NCI-H1092 treated with DMSO at 0.1 percent for 48 hours (cell line): ENCODE measurements at places on chromosomes 6 and 20.

- DNase-seq: peak; percentile 89
Observed at GRCh38 chr6:26250698-26251044, 114.3 kb upstream of the BTN3A2 start.

DNA sequence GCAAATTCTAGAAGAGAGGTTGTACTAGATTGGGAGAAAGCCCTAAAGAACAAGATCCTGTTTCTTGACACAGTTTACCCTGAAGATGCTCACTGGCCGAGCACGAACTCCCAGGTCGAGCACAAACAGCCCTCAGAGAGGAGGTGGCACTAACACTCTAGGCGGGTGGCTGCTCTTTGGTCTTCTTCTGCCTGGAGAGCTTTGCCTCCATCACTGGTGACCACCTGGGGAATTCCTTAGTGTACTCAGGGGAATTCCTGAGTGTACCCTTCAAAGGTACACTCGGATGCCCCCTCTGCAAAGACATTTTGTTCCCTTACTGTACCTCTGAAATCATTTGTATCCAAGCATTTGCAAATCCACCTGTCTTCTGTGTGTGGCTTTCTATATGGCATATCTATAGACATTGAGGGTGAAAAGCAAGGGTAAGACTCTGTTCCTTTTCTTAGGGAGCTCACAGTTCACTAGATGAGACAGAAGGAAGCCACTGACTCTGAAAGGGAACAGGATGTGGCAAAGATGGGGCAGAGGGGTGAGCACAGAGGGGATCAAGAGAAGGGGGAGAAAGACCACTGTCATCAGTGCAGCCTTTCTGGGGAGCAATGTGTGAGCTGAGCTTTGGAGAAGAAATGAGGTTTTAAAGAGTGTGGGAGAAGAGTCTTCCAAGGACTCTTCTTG lies 169.8 kb upstream of the PROKR2 start:
- DNase-seq: no peak

- no peak for DNase-seq
Observed at GRCh38 chr6:21984561-21984960, 312.3 kb downstream of the PRL start.

DNA sequence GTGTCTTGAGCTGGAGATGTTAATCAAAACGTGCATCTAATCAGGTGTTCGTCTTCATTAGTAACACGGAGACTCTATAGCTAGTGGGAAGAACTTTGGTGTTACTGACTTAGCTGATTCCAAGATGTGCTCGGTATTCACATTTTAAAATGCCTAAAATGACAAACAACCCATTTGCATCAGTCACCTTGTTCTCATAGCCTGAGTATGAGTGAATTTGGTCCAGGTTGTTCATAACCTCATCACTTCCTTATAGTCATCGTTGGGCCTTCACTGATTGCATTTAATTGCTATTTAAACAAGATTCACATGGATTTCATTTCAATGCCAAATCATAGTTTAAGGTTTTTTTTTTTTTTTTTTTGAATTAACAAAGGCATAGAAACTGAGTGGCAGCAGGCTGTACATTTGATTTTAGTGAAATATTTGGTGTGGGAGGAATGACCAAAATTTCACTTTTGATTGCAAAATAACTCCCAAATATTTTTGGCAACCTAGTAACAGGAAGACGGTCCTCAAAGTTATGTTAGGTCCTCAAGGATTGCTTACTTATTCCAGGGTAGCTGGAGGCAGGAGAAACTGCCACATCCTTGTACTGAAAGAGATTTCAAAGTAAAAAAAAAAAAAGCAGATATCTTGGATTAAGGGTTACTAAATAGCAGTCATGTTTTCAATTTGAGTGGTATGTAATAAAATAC lies 104.7 kb downstream of the JARID2 start:
- no peak for DNase-seq

GRCh38 chr20:60239956-60240355 lies 281.7 kb downstream of the CDH26 start:
- no peak for DNase-seq

GRCh38 chr6:122787721-122788120 lies 1.3 kb upstream of the SMPDL3A start:
- no peak for DNase-seq

- no peak for DNase-seq
Observed at GRCh38 chr6:12522347-12522746, 194.2 kb upstream of the PHACTR1 start.

DNA sequence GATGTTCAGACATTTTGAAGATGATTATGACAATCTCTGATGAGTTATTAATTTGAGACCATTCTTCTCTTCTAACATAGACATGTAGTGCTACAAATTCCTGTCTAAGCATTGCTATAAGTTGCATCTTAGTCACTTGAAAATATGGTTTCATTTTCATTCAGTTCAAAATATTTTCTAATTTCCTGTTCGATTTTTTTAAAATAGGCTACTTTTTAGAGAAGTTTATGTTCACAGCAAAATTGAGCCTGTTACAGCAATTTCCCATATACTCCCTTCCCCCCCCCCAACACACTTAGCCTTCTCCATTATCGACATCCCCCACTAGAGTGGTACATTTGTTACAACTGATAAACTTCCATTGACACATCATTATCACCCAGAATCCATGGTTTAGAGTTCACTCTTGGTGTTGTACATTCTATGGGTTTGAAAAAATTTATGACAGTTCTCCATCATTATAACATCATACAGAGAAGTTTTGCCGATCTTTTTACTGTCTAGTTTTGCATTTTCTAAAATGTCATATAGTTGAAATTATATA lies 31.2 kb downstream of the PLAGL1 start:
- DNase-seq: no peak

- no peak for DNase-seq
Observed at GRCh38 chr6:108959972-108960582, 111.9 kb downstream of the ARMC2 start.

GRCh38 chr6:32971581-32972352 lies 3.4 kb downstream of the BRD2 start:
- DNase-seq: peak; percentile 97

DNA sequence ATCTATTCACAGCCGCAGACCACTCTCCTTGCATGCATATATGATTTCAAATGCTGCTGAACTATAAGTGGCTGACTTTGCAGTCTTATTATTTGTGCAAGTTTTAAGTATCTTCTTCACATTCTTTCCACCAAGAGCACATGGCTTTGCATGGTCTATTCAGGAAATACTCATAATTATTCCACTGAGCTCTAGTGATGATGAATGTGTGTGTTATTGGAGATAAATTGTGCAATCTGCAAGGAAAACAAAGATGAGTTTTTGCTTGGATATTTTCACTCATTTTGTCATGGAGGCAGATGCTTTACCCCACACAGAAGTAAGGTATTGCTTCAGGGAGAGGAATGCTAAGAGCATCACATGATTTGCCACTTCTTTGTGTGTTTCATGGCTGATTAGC lies 764.6 kb downstream of the TBC1D32 start:
- DNase-seq: no peak

DNA sequence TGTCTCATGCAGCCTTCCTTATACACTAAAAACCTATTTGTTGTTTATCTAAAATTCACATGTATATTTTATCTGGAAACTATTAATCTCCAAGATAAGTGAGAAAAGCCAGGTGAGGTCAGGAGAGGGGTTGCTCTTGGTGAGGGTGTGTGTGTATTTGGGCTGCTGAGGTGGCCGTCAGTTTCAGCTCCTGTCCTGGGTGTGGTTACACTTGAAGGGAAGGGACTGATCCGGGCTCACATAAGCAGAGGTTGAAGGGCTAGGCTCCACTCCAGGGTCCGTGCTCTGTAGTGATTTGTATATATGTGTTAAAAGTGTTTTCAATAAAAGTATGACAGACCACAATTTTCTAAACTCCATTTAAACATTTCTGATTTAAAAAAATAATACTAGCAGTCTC lies 13.5 kb upstream of the SNAI1 start:
- no peak for DNase-seq

- no peak for DNase-seq
Observed at GRCh38 chr20:35398660-35399144, 13.1 kb downstream of the UQCC1 start.

DNA sequence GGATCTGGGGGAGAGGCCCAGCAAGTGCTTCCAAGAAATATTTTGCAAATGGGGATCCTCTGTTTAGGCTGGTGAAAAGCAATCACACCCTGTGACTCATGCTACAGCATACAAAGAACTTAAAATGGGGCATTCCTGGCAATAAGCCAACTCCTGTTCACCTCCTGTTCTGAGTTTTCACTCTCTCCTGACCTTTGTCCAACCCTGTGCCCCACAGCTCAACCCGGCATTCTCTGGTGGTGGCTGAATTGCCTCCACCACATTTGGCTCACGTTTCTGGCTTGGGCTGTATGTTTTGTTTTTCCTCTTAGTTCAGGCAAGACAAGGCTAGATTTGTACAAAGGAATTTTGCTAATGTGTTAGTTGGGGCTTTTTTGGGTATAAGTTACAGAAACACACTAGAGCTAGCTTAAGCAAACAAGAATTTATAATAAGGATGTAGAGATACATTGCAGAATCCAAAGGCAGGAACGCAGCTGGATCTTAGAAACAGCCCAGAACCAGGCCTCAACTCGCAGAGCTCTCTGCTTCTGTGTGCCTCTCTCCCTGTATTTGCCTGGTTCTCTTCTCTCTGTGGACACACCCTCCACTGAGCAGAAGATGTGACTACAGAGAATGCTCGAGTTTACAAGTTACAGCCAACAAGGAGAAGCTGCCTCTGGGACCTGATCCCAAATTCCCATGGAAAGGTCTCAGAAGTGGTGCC lies 9.4 kb downstream of the ABCC10 start:
- DNase-seq: no peak

DNA sequence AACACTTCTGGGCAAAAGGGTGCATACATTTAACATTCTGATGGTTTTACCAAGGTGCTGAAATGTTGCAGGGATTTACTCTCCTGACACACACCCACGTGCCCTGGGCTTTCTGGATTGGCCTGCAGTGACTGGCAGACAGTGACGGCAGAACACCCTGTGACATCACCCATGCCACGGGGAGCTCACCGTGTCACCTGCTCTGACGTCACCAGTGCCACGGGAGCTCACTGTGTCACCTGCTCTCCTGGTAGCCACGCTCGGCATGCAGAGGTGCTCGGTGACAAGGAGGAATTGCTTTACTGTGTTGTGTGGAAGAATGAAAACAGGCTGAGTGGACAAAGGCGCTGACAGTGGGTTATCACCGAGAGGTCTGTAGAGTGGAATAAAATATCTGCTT lies 99.3 kb downstream of the RAMACL start:
- DNase-seq: no peak

DNA sequence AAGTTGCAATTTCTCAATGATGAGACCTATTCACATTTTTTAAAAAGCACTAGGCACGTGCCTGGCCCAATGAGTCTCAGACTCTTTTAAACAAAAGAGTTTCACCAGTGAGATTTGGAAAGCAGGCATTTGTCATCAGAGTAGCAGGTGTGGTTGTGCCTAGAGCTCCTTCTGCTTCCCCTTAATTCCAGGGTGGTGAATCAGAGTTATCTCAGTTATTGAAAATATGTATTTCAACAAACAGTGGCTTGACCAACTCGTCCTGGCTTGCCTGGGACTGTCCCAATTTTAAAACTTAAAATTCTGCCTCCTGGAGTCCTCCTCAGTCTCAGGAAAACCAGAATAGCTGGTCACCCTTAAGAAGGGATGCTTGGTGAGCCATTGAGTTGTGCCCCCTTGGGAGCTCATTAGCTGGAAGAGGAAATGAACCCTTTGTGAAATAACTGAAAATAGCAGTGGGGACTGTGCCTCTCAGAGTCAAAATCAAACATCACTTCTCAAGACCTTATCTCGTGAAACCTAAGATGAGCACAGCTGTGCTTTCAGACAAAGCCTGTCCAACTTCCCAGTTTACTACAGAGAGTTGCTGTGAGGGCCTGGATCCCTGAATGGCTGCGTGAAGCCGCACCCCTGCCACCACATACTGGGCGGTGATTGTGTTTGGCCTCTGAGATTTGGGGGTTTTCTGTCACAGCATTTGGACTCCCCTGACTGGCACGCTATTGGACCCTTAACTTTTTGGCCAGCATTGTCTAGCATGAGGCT lies 116.3 kb downstream of the ANKRD60 start:
- no peak for DNase-seq

GRCh38 chr6:31470801-31471200 lies 27.1 kb upstream of the MICB start:
- DNase-seq: no peak

DNA sequence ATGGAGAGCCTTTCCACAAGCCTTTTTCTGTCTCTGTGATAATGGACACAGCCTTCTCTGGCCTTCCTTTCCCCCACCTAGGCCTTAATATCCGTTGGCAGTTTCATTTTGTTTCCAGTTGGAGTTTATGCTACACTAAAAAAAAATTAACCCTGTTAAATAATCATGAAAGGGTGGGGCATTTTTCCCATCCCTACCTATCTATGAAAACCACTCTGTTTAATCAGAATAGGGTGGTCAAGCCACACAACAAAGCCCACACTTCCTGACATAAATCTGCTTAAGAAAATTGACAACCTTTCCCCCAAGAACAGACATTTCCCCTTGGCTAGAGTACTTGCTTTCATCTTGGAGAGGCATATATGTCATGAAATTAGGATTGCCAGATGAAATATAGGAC lies 14.2 kb downstream of the TXLNB start:
- DNase-seq: no peak

- no peak for DNase-seq
Observed at GRCh38 chr6:652865-653264, 4.0 kb downstream of the HUS1B start.

DNA sequence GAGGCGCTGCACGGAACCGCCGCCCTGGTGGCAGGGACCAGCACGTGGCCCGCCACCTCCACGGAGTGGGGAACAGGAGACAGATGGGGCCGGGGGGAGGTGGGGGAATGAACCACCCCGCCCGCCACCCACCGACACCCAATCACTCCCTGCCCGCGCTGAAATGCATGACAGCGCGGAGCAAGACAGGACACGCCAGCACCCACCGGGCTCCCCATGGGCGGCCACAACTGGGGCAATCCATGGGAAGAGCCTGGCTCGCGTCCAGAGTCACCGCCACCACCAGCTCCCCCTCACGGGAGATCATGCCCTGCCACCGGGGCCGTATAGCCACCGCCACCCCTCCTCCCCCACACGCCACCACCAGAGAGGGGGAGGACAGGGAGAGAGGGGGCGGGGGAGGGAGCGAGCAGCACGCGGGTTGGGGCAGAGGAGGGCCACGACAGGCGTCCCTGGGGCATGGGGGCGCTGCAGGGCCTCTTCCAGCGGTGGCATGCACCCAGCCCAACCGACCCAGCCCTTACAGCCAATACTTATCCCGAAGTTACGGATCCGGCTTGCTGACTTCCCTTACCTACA lies 744.3 kb upstream of the DEFB115 start:
- DNase-seq: no peak

DNA sequence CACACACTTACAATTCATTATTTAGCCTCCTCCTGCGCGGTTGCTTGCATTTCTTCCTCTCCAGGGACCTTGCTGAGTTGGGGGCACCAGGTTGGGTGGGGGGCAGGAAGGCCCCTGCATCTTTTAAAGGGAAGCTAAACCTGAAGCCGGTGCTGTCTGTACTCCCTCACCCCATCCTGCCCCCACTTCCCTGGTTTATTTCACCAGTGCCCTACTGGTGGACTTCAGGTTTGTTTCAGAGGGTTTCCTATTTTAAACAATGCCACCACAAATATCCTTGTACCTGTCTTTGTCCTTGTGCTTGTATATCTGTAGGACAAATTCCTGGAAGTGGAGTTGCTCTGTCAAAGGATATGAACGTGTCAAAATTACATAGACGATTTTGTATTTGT lies 21.0 kb downstream of the PTK7 start:
- no peak for DNase-seq
